GM19239 (cell line): ENCODE measurements at places on chromosomes 2 and 18.

GRCh38 chr18:79740521-79741361 lies 57.0 kb upstream of the KCNG2 start:
- no peak for DNase-seq

DNA sequence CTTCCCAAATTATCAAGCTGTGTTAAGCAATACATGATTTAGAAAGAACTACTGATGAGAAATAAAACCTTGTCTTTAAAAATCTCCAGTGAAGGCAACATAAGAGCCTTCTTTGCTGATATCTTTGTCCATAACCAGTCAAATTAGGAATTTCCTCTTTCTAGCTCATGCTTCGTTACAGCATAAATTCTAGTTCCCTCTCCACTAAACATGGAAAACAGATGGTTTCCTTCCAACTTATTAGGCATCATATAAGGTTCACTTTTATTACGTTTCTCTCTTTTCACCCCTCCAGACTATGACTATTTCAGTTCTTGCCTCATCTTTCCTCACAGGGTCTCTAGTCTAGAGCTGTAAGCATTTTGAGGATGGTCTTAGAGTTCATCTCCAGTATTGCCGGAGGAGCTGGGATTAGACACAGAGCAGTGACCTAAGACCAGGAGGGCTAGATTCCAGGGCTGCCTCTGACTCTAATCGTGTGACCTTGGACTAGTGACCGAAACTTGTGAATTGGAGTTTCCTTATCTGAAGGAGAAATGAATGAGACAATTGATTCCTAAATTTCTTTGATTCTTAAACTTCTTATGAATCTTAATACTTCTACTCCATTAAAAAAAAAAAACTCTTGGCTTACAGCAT lies 195.5 kb upstream of the APCDD1 start:
- DNase-seq, result no peak

- no peak for DNase-seq
Observed at GRCh38 chr2:239879423-239880084, 145.6 kb downstream of the NDUFA10 start.

GRCh38 chr2:8526403-8526696 lies 155.5 kb upstream of the ID2 start:
- no peak for DNase-seq

GRCh38 chr2:100643906-100644501 lies 81.2 kb downstream of the PDCL3 start:
- no peak for DNase-seq

- no peak for DNase-seq
Observed at GRCh38 chr2:191889931-191890330, 43.0 kb upstream of the CAVIN2 start.

GRCh38 chr2:56705713-56706112 lies 521.9 kb downstream of the CCDC85A start:
- DNase-seq, result no peak

DNA sequence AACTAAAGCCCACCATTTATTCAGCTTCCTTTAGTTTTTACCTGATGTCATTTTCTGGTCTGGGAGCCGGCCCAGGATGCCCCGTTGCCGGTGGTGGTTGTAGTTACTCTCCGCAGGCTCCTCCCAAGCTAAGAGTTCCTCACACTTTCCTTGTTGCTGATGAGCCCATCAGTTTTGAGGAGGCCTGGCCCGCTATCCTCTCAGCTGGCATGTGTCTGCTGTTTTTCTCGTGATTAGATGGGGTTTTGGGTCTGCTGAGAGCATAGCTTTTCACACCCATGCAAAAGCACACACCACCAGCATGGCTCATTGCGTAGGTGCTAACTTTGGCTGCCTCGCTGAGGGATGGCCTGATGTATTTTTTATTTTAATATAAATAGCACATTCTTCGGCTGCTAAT lies 72.1 kb downstream of the PSMG2 start:
- no peak for DNase-seq

- DNase-seq, result no peak
Observed at GRCh38 chr2:88054782-88055370, 707 bp downstream of the KRCC1 start.
